Fibroblast of pulmonary artery (primary cell): ENCODE measurements at places on chromosomes 6 and 20.
A peak's percentile ranks its signal among the peaks of the same experiment; 100 is the strongest.

GRCh38 chr6:39217177-39217864 lies 12.0 kb downstream of the KCNK5 start:
- no peak for DNase-seq

DNA sequence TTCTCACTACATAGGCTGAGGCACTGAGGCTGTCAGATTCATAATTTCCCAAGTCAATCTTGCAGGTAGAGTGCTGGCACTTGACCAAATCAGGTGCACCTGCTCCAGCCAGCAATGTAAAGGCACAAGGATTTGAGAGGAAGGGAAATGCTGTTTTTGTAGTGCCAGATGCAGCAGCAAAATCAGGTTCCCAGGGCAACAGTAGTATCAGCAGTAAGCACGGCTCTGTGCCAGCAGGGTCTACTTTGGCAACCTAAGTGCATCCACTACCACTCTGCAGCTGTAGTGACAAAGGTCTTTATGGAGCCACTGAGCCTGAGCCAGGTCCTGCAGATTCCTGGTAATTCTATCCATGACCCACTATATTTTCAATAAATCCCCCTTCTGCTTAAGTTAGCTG lies 329.5 kb downstream of the TPBG start:
- no peak for DNase-seq

DNA sequence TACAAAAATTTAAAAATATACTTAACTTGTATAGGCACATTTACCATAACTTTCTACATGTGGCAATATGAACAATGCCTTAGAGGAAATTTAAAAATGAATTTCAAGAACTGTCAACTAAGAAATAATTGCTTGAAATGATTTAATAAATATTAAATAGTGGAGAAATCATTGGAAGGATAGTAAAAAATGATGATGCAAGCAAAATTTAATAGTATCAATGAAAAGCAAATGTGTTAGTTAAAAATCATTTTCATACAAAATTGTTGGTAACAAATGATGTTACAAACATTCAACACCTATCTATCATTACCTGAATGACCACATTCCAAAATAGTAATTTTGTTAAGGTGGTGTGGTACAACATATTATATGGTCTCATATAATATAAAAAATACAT lies 331.0 kb downstream of the HAO1 start:
- no peak for DNase-seq

DNA sequence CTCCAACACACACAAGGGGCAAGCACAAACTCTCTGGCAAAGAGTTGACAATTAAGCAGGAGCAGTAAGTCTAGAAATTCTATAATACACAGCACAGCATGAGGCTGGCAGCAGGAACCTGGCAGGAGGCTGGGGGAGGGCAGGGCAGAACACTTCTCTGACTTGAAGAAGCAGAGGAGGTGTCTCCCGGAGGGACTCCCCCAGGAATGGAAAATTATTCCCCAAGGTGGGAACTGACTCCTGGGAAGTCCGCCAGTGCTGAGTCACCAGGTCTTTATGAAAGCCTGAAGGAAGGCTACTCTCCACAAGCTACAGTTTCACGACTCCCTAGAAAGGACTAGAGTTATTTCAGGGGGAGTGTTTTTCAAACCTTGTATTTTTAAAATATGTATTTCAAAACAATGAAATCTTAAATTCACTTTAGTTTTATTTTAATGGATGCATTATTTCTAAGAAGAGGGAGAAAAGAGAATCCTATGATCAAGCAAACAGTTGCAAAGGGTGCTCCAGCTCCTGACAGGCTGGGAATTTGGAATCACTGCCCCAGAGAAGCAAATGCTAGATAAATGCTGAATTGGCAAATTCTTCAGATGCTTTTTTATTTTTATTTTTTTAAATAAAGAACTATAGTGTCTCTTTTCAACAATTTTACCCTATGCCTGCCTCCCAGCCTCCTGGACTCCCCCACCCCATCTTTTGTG lies 192.8 kb downstream of the LY86 start:
- DNase-seq, result peak; percentile 86

GRCh38 chr6:11231564-11232192 lies 790 bp downstream of the NEDD9 start:
- peak; percentile 78 for DNase-seq
